ENCODE measurements at places on chromosomes 4 and X.

GRCh38 chrX:133593531-133593930, 178.2 kb upstream of the GPC4 start:
- H3K4me3 ChIP-seq = no peak overlapping the region
- DNase-seq = no peak
- H3K4me1 ChIP-seq = no peaks in the 10 kb centered on the region
- H3K27ac ChIP-seq = no peak overlapping the region

GRCh38 chr4:98672583-98673287, 14.3 kb upstream of the TSPAN5 start:
- H3K27ac ChIP-seq = no peak overlapping the region
- peak; percentile 64 for DNase-seq
- H3K36me3 ChIP-seq = no peaks in the 10 kb centered on the region
- no peak overlapping the region for H3K4me3 ChIP-seq
- H3K4me1 ChIP-seq = no peaks in the 10 kb centered on the region

GRCh38 chr4:184099535-184099966, 118.1 kb downstream of the ENPP6 start:
- H3K27ac ChIP-seq = no peak overlapping the region
- H3K4me3 ChIP-seq = no peak overlapping the region
- H3K4me1 ChIP-seq = peaks cover 3% of the 10 kb centered on the region
- peak; percentile 75 for DNase-seq
- H3K27me3 ChIP-seq = no peaks in the 10 kb centered on the region
- H3K36me3 ChIP-seq = no peaks in the 10 kb centered on the region

- H3K4me3 ChIP-seq = no peak overlapping the region
- DNase-seq = peak; percentile 22
- no peaks in the 10 kb centered on the region for H3K36me3 ChIP-seq
- no peaks in the 10 kb centered on the region for H3K4me1 ChIP-seq
- no peaks in the 10 kb centered on the region for H3K27me3 ChIP-seq
Measured at GRCh38 chrX:138128027-138128671, 562.2 kb downstream of the ZIC3 start.

DNA sequence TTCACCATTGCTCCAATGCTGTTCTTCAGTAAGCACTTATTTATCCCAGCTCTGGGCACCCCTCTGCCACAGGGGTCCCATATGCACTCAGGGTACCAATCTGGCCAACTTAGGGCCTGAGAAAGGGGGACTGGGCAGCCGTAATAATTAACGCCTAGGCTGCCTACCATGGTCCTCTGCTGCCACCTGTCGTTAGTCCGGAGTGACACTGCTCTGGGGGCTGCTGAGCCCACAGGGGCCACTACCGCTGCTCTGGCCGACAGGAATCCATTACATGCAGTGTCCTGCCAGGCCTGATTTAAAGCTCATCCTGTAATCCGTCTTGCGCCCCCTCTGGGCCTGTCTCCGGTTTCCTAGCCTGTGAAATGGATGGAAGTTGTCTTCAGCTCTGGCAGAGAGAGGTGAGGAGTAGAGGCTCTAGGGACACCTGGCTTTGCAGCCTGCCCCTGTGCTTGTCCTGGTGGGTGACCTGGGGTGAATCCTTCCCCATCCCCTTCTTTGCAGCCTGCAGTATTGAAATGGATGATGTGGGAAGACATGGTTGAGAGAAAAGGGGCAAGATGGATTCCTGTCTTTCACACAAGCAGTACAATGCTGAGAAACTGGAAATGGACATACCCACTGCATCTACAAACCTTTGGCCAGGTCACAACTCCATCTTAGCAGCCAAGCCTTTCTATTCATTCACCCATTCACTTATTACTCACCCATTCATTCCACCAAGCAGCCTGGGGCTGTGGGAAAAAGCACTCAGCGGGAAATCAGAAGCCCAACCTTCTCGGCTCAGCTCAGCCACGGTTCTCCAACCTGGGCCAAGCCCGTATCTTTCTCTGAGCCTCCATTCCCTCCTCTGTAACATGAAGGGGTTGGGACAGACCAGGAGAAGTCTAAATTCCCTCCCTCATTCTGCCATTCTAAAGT, 116.3 kb upstream of the NALF2 start:
- H3K36me3 ChIP-seq = no peaks in the 10 kb centered on the region
- H3K27ac ChIP-seq = no peak overlapping the region
- H3K27me3 ChIP-seq = no peaks in the 10 kb centered on the region
- H3K4me3 ChIP-seq = no peak overlapping the region
- DNase-seq = peak; percentile 84

DNA sequence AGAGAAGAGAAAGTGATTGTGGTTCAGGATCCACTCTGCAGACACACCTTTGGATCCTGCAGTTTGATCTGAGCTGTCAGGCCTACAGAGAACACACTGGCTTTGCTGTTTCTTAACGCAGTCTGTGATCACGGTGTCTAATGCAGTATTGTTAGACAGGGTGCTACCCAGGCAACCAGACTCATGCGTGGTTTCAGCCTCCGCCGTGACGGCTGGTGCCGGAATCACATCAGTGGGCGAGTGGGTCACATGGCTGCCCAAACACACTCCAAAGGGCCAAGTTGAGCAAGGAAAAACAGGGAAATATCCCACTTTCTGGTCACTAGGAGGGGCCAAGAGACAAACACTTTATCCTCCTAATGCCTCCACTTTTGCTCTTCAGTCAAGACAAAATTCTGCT, 27.5 kb downstream of the CCDC149 start:
- H3K27me3 ChIP-seq = no peaks in the 10 kb centered on the region
- H3K27ac ChIP-seq = no peak overlapping the region

DNA sequence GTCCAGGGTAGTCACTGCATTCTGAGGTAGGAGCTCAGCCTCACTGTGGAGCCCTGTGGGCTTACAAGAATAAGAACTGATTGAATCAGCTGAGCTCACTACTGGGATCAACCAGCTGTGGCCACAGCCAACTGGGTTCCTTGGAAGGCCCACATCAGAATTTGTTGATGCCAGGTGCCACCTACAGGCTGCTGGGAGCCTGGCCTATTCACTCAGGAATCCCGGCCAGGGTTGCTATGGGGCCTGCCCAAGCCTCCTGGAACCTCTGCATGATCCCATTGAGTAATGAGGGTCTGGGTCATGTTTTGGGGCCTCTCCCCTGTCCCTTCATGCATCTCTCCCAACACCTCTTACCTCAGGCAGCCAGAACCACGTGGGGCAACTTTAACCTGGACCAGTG, 53.9 kb upstream of the KIAA1210 start:
- no peak overlapping the region for H3K27ac ChIP-seq
- H3K27me3 ChIP-seq = no peaks in the 10 kb centered on the region
- no peaks in the 10 kb centered on the region for H3K36me3 ChIP-seq
- no peak overlapping the region for H3K4me3 ChIP-seq
- no peaks in the 10 kb centered on the region for H3K4me1 ChIP-seq

DNA sequence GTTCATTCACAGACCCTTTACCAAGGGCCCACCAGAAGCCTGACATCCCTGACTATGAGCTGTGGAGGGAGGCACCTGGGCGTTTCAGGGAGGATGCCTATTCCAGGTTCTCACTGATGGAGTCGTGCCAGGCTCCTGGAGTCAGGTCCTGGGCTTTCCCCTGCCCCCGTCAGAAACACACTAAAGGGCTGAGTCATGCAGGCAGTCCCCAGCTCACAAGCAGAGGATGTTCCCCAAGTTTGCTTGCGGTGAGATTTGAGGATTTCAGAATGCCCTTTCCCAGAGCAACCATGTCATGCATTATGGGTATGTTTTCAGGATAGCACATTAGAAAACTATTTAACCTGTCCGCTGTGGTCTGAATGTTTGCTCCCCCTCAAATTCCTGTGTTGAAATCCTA, 45.2 kb downstream of the FHDC1 start:
- no peak overlapping the region for H3K27ac ChIP-seq
- no peaks in the 10 kb centered on the region for H3K36me3 ChIP-seq
- H3K4me1 ChIP-seq = no peaks in the 10 kb centered on the region
- DNase-seq = no peak

DNA sequence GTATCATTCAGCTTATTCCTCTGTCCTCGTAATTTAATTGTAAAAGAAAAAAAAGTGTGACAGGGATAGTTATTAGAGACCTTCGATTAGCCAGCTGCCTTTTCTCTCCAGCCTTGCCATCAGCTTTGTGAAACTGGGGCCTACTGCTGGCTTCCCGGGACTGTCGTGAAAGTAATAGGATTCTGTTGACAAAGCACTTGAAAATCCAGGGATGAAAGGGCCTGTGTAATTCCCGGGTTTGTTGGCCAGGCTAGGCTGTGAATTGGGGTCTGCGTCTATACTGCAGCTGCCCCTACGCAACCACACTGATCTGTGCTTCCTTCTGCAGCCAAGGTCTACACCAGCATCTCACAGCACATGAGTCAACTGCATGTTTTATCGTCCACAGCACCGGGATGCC, 120.4 kb upstream of the SCML1 start:
- H3K27ac ChIP-seq = no peak overlapping the region
- H3K4me1 ChIP-seq = peaks cover 4% of the 10 kb centered on the region
- DNase-seq = no peak
- H3K36me3 ChIP-seq = no peaks in the 10 kb centered on the region
- no peak overlapping the region for H3K4me3 ChIP-seq

DNA sequence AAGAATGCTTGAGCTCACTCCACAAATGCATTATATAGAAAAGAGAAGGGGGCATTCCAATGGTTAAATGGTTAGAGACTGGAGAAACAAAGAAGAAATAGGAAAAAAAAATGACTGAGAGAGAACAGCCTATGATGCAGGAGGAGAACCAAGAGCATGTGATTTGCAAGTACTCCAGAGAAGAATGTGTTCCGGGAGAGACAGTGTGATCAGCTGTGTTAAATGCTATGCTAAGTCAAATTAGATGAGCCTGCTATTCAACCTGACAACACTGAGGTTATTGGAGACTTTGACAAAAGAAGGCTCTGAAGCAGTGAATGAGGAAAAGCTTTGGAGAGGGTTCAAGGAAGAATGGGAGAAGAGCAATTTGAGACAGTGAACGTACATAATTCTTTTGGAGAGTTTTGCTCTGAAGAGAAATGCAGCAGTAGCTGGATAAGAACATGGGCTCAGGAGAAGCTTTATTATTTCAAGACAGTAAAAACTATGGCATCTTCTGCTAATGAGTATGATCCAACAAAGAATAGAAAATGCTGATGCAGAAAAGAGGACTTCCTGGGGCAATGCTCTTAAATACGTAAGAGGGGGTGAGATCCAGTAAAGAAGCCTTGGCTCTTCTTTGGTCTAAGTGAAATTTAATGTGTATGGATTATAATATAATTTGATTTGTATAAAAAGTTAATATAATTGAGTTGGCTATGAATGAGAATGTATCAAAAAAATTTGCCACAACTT, 66.3 kb downstream of the PPP3CA start:
- H3K27ac ChIP-seq = no peak overlapping the region
- no peak overlapping the region for H3K4me3 ChIP-seq
- H3K27me3 ChIP-seq = no peaks in the 10 kb centered on the region

DNA sequence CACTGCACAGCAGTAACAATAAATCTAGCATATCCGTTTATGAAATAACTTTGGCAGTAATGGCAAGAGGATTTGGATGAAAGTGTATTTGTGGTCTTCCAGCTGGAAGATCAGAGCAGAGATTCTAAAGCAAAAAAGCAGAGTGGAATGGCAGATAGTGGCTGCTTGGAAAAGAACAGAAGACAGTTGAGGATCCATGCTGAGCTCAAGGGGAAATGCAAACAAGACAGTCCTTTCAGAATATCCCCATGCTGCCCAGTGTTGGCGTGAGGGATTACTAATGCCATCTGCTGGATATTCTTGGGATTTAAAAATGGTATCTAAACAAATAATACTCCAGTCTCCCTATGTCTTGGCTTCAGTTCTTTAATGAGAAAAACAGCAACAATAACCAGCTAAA, 629.1 kb upstream of the ATOH1 start:
- H3K27me3 ChIP-seq = no peaks in the 10 kb centered on the region
- H3K4me3 ChIP-seq = no peak overlapping the region
- H3K4me1 ChIP-seq = no peaks in the 10 kb centered on the region
- peak; percentile 68 for DNase-seq

GRCh38 chr4:145217349-145217748, 37.0 kb upstream of the OTUD4 start:
- H3K27ac ChIP-seq = no peak overlapping the region
- no peak overlapping the region for H3K4me3 ChIP-seq
- H3K36me3 ChIP-seq = no peaks in the 10 kb centered on the region

DNA sequence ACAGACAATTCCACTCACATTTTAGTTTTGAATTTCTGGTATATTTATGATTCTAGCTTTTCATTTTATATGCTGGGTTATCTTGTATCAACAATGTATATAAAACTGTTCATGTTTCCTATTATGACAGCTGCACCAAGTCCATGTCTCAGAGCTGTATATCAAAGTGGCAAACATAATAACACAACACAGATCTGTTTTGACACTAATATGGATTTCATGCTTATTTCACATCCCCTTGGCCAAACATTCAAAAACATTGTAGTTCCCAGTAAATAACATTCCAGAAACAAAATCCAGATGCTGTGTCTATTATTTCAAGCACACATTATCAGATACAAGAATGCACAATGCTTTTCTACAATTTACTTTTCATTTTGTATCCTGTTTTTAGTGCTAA, 380.6 kb upstream of the MAGEB2 start:
- H3K27me3 ChIP-seq = no peaks in the 10 kb centered on the region
- DNase-seq = no peak
- H3K4me1 ChIP-seq = no peaks in the 10 kb centered on the region
- H3K4me3 ChIP-seq = no peak overlapping the region

DNA sequence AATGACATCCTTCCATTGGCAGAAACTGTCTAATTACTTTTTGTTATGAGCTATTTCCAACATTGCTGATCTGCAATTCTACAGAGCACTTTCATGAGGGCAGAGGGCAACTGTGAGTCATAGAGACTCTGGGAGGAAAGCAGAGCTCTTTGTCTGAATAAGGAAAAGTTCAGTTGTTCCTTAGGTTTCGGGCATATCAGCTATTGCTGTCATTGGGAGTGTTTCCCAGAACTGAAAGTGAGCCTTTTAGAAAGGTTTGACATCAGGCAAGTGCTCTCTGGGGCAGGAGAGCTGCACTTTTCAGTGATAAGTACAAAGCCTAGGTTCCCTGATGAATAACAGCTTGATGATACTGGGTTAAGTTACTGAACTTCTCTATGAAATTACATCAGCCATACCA, 119.2 kb upstream of the EDNRA start:
- H3K4me1 ChIP-seq = no peaks in the 10 kb centered on the region
- DNase-seq = no peak
- peak overlapping the region; percentile 71 for H3K27ac ChIP-seq
- no peaks in the 10 kb centered on the region for H3K27me3 ChIP-seq

GRCh38 chrX:128975745-128976144, 547.5 kb downstream of the SMARCA1 start:
- H3K4me1 ChIP-seq = no peaks in the 10 kb centered on the region
- no peak overlapping the region for H3K27ac ChIP-seq
- no peaks in the 10 kb centered on the region for H3K27me3 ChIP-seq
- H3K4me3 ChIP-seq = no peak overlapping the region

GRCh38 chr4:165379678-165380064, 863 bp downstream of the CPE start:
- no peak overlapping the region for H3K27ac ChIP-seq
- DNase-seq = peak; percentile 42
- H3K27me3 ChIP-seq = no peaks in the 10 kb centered on the region
- H3K4me1 ChIP-seq = peaks cover 5% of the 10 kb centered on the region

Measured in kidney (tissue), 22 donors.